ENCODE measurements at places on chromosomes 11 and 22.

DNA sequence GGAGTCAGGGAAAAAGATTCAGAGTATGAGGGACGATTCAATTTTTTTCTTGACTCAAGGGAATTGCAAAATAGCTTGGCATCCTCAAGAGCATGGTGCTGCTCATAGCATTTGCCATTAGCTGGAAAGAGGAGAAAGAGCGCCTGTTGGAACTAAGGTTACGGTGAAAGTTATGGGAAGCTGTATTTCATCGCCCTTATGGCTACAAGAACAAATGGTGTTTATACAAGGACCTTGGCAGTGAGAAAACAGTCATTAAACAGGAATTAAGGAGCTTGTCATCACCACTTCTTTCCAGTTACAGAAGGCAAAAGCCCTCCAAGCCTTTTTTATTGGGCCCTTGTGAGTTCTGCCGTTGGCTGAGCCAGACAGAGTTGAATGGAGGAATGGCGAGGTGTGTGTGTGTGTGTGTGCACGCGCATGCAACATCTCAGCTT is 74.2 kb downstream of the ALX4 start:
- no peak overlapping the region for H3K27ac ChIP-seq
- no peak for DNase-seq
- H3K4me3 ChIP-seq: no peak overlapping the region
- H3K36me3 ChIP-seq: peaks cover 10% of the 10 kb centered on the region
- no peaks in the 10 kb centered on the region for H3K4me1 ChIP-seq

DNA sequence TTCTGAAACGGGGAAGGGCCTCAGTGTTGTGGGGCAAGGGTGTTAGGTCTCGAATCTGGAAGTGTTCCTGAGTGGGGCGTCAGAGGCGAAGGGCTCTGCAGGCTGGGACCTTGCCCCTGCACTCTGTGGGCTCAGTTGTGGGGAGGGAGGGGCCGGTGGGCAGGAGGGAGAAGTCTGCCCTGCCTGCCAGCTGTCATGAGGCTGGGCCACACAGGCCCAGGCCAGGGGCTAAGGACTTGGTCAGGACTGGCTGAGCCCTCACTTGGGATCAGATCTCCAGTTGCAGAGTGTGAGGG is at the start of gene CRACR2B:
Gene CRACR2B, plus strand, starts transcription at position 23 of the 296 bp plus-strand sequence. CDS start 689 bp downstream, outside the sequence.
- H3K4me3 ChIP-seq: peak within 1 kb of the TSS; percentile 73
- H3K27ac ChIP-seq: no peak within 1 kb of the TSS
- H3K27me3 ChIP-seq: peaks cover 31% of the 10 kb centered on the region
- peaks cover 16% of the 10 kb centered on the region for H3K4me1 ChIP-seq
- H3K36me3 ChIP-seq: peaks cover 13% of the 10 kb centered on the region

DNA sequence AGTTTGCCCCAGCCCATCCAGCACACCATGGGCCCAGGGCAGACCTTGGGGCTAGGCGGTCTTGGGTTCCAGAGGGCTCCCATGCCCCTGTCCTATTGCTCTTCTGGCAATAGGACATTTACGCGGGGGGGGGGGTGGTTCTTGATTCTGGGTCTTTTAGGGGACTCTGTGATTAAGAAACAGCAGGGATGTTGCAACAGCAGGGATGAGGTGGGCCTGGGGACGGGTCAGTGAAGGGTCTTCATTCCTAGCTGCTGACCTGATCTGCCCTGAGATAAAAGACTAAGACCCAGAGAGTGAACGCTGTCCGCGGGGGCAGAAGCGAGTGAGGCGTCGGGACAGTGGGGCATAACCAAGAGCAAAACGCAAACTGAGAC is 418 bp upstream of the ADAMTS15 start:
- H3K27ac ChIP-seq: no peak overlapping the region
- peaks cover 5% of the 10 kb centered on the region for H3K4me1 ChIP-seq
- no peak for DNase-seq
- H3K4me3 ChIP-seq: peak overlapping the region; percentile 39
- no peaks in the 10 kb centered on the region for H3K36me3 ChIP-seq

- H3K4me1 ChIP-seq: no peaks in the 10 kb centered on the region
- no peak overlapping the region for H3K27ac ChIP-seq
- DNase-seq: no peak
- peaks cover 31% of the 10 kb centered on the region for H3K27me3 ChIP-seq
- no peaks in the 10 kb centered on the region for H3K36me3 ChIP-seq
- no peak overlapping the region for H3K4me3 ChIP-seq
Measured at GRCh38 chr11:43545610-43546009, 134.9 kb upstream of the HSD17B12 start.

DNA sequence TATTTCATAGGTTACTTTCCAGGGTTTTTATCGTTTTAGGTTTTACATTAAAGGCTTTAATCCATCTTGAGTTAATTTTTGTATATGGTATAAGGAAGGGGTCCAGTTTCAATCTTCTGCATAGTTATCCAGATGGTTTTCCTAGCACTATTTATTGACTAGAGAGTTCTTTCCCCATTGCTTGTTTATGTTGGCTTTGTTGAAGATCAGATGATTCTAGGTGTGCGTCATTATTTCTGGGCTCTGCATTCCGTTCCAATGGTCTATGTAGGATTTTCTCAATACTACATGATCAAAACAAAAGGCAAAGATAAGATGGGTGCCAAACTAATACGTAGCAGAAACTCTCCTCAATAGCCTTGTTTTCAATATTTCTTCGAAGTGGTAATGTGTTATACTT is 14.3 kb upstream of the RIC3 start:
- H3K36me3 ChIP-seq: no peaks in the 10 kb centered on the region
- H3K4me3 ChIP-seq: no peak overlapping the region
- no peak for DNase-seq
- no peaks in the 10 kb centered on the region for H3K4me1 ChIP-seq
- no peak overlapping the region for H3K27ac ChIP-seq
- H3K27me3 ChIP-seq: peaks cover 31% of the 10 kb centered on the region

DNA sequence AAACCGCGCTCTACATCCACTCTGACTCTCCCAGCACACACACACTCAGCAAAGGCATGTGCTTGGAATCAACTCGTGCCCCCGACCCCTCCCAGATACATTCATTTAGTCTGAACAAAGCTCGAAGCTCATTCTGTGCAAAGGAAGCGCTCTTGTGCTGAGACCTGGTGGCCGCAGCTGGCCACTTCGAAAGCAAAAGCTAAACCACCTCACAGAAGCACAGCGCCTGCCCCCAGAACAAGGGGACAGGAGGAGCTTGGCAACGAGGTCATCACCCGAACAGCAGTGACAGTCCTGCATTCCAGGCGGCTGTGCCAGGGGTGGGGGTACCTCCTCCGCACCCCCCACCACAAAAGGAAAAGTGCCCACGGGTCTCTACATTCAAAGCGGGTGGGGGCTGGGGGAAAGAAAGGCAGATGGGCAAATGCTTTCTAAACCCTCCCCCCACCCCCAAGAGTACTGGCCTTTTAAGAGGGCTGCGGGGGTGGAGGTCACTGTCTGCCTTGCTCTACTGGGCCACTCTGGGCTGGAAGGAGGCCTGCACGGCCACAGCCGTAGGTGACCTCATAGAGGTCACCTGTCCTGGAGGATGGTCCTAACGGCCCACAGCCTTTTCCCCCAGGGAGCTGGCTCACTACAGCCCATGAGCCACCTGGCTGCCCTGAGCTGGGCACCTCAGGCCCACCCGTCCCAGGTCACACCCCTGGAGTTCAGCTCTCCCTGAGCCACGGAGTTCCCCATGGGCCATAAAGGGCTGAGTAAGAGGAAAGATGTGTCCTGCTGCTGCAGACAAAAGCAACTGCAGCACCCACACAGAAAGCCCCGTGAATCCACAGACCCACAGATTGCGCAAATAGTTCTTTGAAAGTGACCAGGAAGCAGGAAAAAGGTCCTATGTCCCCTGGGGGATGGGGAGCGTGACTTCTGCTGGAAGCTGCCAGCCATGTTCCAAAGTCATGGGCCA is 21.3 kb downstream of the CBX7 start:
- H3K4me1 ChIP-seq: peaks cover 10% of the 10 kb centered on the region
- H3K36me3 ChIP-seq: peaks cover 11% of the 10 kb centered on the region
- DNase-seq: no peak
- H3K4me3 ChIP-seq: no peak overlapping the region
- H3K27ac ChIP-seq: no peak overlapping the region
- no peaks in the 10 kb centered on the region for H3K27me3 ChIP-seq

DNA sequence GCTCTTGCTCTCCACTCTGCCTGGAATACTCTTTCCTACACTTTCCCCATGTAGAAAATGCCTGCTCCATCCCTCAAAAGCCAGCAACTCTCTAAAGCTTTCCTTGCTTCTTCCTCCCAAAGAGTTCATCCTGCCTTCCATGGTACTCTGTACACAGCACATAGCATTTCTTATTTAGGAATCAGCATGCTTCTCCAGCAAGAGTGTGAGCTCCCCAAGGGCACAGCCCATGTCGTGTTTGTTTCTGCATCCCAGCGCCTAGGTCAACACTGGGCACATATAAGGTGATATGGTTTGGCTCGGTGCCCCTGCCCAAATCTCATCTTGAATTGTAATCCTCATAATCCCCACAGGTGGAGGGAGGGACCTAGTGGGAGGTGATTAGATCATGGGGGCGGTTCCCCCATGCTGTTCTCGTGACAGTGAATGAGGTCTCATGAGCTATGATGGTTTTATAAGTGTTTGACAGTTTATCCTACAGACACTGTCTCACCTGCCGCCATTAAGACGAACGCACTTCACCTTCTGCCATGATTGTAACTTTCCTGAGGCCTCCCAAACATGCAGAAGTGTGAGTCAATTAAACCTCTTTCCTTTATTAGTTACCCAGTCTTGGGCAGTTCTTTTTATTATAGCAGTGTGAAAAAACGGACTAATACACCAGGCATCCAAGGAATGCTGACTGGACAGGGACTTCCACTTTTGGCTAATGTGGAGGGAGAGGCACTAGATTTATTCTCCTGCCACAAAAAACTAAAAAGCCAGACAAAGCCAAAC is 8.2 kb downstream of the VPS37C start:
- DNase-seq: no peak
- H3K4me1 ChIP-seq: peaks cover 16% of the 10 kb centered on the region
- no peaks in the 10 kb centered on the region for H3K27me3 ChIP-seq
- no peak overlapping the region for H3K27ac ChIP-seq
- H3K36me3 ChIP-seq: peaks cover 4% of the 10 kb centered on the region

DNA sequence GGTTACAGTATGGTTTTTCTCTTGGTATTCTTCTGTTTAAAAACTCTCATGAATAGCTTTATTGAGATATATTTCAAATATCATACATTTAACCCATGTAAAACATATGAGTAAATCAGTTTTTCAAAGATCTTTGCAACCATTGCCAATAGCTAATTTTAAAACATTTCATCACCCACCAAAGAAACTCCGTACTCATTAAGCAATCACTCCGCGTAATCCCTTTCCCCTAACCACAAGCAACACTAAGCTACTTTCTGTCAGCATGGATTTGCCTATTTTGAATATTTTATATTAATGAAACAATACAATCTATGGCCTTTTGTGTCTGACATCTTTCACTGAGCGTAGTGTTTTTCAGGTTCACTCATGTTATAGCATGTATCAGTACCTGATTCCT is 697.9 kb upstream of the ANO5 start:
- H3K27ac ChIP-seq: no peak overlapping the region
- no peaks in the 10 kb centered on the region for H3K27me3 ChIP-seq
- no peaks in the 10 kb centered on the region for H3K4me1 ChIP-seq
- DNase-seq: no peak
- no peak overlapping the region for H3K4me3 ChIP-seq

- no peak overlapping the region for H3K4me3 ChIP-seq
- no peak overlapping the region for H3K27ac ChIP-seq
- no peaks in the 10 kb centered on the region for H3K4me1 ChIP-seq
- H3K27me3 ChIP-seq: no peaks in the 10 kb centered on the region
- no peak for DNase-seq
- no peaks in the 10 kb centered on the region for H3K36me3 ChIP-seq
Measured at GRCh38 chr11:132610791-132611190, 921.5 kb downstream of the OPCML start.

- no peaks in the 10 kb centered on the region for H3K36me3 ChIP-seq
- no peaks in the 10 kb centered on the region for H3K4me1 ChIP-seq
- H3K27me3 ChIP-seq: no peaks in the 10 kb centered on the region
Measured at GRCh38 chr11:104464691-104465090, 300.7 kb upstream of the PDGFD start.

DNA sequence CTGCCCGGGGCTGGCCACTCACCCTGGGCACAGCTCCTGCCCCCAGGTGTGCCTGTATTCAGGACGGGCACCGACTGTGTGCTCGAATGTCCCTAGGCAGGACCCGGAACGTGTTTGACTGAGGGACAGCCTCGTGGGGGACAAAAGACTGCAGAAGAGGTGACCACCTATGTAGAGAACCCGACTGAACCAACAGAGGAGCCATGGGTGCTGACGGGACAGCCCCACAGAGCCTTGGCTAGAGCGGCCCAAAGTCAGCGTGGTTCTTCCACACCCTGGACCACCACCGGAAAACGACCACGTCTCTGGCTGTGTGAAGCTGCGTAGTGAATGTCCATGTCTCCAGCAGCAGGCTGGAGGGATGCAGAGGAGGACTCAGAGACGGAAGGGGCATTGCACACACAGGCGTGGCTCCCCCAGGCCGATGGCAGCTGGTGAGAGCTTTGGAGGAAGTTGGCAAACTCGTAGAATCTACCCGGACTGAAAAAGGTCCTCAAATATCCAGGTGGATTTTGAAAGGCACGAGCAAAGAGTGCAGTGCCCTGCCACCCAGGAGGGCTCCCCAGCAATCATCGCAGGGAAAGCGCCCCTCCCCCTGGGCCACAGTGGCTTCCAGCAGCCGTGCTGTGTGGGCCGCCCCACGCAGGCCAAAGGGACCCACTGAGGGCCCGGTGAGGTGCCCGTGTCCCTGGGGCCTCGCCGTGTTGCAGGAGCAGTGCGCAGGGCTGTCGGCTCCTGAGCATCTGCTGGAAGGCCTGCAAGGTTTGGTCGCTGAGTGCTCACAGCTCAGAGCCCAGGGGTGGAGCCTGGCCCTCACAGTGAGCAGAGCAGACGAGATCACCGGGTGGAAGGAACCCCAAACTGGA is 17.5 kb upstream of the MUC5B start:
- no peaks in the 10 kb centered on the region for H3K4me1 ChIP-seq
- H3K36me3 ChIP-seq: peaks cover 3% of the 10 kb centered on the region
- no peak overlapping the region for H3K4me3 ChIP-seq
- H3K27ac ChIP-seq: no peak overlapping the region
- H3K27me3 ChIP-seq: peaks cover 15% of the 10 kb centered on the region

- no peaks in the 10 kb centered on the region for H3K4me1 ChIP-seq
- no peaks in the 10 kb centered on the region for H3K27me3 ChIP-seq
- no peak for DNase-seq
Measured at GRCh38 chr11:27907091-27907490, 200.9 kb downstream of the KIF18A start.

DNA sequence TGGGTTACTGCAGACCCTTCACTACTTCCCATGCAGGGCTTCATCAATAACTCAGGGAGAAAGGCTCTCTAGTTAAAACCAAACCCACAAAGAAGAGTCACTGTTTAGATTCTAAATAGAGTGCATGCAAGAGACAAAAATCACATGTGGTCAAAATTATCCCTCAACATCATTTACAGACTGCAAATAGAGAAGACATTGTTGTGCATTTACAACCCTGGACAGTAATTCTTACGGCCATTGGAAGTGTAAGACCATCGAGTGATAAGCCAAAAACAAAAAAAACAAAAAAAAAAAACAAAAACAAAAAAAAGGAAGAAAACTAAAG is 93.4 kb downstream of the RASSF10 start:
- H3K27ac ChIP-seq: no peak overlapping the region
- DNase-seq: no peak
- peaks cover 70% of the 10 kb centered on the region for H3K27me3 ChIP-seq
